ENCODE measurements at places on chromosomes 12 and 14. TPM values are rescaled to one million over a fixed set of nuclear protein-coding genes. Genes with fewer than 3 reads are reported as not detected.
A peak's percentile ranks its signal among the peaks of the same experiment; 100 is the strongest.

KRT71 gene
- not detected for polyA plus RNA-seq

FGD4 gene
- 21.2 TPM for polyA plus RNA-seq

BDKRB2 gene
- 3.7 TPM for polyA plus RNA-seq

CAPZA3 gene
- polyA plus RNA-seq = 0.69 TPM

BHLHE41 gene
- 3.1 TPM for polyA plus RNA-seq

GABARAPL1 gene
- polyA plus RNA-seq = 72.0 TPM

STAC3 gene
- polyA plus RNA-seq = 7.8 TPM

MYH6 gene
- polyA plus RNA-seq = 0.17 TPM

SRRM4 gene
- polyA plus RNA-seq = 0.03 TPM

JPH4 gene
- polyA plus RNA-seq = 11.9 TPM

ZFHX2 gene
- polyA plus RNA-seq = 12.4 TPM

PROX2 gene
- 2.8 TPM for polyA plus RNA-seq

MYL2 gene
- polyA plus RNA-seq = not detected

SLC10A1 gene
- 0.15 TPM for polyA plus RNA-seq

SLC25A47 gene
- 0.04 TPM for polyA plus RNA-seq

GRCh38 chr14:58969951-58970751 is 218.3 kb upstream of the DAAM1 start:
- DNase-seq = no peak

DNA sequence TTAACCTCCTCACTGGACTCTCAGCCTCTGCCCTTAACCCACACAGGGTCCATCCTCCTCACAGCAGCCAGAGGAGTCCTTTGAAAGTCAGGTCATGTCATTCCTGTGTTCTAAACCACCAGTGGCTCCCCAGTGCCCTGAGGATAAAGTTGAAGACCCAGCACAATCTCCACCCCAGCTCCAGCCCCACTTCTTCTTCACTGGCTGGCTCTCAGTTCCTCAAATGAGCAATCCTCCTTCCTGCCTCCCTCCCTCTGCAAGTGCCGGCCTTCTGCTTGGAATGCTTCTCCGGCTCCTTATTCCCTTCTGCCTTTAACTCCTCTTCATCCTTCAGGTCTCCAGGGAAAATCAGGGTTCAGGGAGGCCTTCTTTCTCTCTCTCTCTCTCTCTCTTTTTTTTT is 32.0 kb upstream of the SPPL3 start:
- no peak for DNase-seq

GRCh38 chr14:89336338-89336737 is 80.7 kb downstream of the FOXN3 start:
- no peak for DNase-seq

DNA sequence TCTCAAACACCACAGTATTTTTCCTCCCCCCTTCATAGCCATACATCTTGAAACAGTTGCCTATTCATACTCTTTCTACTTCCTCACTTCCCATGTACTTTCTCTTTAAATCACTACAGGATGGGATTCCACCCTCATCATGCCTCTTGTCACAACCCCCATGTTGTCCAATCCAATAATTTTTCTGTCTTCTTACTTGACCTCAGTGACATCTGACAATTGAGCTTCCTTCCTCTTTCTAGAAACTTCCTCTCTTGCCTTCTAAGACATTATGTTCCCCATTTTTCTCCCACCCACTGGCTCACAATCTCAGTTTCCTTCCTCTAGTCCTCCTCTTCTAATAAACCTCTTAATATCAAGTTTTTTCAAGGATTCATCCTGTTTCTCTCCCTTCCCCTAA is 5.3 kb downstream of the C2CD5 start:
- DNase-seq = no peak

- DNase-seq = no peak
Observed at GRCh38 chr12:63307849-63308248, 156.8 kb upstream of the AVPR1A start.

DNA sequence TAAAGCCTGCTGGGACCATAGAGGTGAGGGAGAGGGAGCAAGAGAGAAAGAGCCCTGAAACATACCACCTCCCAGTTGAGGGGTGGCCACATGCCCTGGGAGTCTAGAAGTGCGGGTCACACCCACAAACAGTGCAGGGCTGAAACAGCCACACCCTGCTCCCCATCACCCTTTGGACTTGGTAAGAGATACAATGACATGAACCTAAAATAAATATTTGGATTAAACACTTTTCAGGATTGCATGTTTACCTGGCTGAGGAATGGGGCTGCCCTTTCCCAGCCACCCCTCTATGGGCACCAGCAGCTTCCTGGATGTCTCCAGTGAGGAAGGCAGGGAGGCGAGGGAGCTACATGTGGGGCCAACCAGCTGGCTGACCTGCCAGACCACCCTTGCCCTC is 39.0 kb upstream of the TC2N start:
- DNase-seq = no peak

DNA sequence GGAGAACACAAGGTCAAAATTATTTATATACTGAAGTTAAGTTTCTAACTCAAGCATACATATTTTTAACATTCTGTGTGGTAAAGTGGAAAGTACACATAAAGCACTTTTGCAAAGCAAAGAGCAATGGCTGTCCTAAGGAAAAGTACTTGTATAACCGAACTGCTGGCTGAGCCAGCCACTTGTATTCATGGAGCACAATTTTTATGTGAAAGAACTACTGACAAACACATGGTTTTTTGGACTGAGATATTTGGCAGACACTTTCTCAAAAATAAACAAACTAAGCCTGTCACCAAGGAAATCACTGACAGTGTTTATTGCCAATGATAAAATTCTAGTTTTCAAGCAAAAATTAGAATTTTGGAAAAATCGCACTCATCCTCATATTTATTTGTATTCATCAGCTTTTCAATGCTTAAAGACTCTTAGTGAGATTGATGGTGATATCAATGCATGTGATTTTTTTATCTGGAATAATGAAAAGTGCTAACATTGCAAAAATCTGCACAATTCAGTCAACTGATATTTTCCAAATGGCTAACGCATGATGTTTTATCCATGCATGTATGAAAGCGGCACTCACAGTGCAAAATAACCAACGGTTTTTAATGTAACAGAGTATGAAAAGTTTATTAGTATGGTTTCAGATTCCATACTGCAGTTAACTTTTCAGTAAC is 125.3 kb downstream of the IPO8 start:
- no peak for DNase-seq

GRCh38 chr12:72839696-72840095 is 567.5 kb downstream of the TRHDE start:
- no peak for DNase-seq

DNA sequence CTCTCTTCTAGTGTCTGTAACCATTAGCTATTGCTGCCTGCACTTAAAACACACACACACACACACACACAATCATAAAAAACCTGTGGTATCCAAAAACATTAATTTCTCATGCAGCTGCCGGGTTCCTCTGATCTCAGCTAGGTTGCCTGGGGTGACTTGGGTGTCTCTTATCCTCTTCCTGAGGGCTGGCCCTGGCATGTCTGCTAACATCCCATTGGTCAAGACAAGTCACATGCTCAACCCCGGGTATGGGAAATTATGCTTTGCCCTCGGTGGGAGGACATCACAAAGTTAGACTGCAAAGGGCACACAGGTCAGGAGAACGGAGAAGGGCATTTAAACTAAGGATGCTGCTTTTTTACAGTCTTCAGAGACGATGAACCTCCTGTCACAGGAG is 55.7 kb downstream of the TRPV4 start:
- no peak for DNase-seq

- no peak for DNase-seq
Observed at GRCh38 chr12:72010356-72010755, 71.7 kb downstream of the TPH2 start.

- no peak for DNase-seq
Observed at GRCh38 chr12:54193434-54193833, 4.6 kb upstream of the SMUG1 start.

DNA sequence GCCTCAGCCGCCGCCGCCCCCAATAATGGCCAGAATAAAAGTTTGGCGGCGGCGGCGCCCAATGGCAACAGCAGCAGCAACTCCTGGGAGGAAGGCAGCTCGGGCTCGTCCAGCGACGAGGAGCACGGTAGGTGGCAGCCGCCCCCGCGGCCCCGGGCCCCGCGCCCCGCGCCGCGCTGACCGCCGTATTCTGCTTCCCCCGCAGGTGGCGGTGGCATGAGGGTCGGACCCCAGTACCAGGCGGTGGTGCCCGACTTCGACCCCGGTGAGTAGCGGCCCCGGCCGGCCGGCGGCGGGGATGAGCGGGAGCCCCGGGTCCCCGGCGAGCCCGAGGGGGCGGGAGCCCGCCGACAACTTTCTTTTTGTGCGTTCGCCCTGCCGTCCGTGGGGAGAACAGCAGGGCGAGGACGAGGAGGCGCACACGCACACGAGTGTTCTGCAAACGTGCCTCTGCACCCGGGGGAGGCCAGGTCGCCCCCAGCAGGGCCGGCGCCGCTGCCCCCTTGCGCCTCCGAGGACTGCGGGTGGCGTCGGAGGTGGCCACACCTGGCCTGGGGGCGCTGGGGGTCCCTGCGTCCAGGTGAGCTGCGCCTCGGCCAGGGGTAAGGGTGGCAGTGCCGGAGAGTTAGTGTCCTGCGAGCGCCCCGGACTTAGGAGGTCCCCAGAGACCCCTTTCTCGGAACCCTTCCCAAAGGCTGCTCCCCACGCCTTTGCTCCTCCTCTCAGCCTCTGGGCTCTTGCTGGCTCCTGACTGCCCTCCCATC is 794 bp downstream of the RCOR1 start:
- peak; percentile 43 for DNase-seq

All from renal pelvis (tissue), 12 donors.